ENCODE measurements at places on chromosomes 3 and 15.

DNA sequence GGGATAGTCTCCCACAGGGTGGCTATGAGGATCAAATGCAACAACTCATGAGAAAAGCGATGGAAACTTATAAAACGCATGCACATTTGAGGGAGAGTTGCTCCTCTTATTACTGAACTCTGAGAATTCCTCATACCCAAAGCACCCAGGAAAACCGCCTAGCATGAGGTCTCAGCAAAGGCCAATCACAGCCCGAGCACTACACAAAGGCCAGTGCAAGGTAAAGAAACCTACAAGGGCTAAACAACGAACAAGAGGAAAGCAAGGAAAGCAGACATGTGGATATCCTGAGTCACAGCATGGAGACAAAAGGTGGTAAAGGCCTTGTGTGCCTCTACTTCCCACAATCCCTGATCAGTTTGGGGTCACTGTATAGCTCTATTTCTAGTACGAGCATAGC is 7.1 kb downstream of the RAB43 start:
- DNase-seq: no peak

DNA sequence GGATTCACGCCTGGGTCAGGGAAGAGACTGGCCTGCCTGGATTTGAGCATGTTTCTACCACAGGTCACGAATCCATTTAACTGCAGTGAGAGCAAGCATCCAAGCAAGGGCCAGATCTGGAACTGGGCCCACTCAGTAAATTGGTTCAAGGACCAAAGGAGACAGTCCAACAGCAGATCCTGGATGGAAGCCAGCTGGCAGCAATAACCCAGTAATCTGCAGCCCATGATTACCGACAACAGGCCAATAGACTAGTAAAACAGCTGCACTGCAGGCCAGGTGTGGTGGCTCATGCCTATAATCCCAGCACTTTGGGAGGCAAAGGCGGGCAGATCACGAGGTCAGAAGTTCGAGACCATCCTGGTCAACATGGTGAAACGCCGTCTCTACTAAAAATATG is 11.8 kb downstream of the SAMD7 start:
- DNase-seq: no peak

GRCh38 chr3:31522152-31522551 is 10.6 kb upstream of the STT3B start:
- peak; percentile 93 for DNase-seq

GRCh38 chr15:40240619-40241221 is 1.9 kb downstream of the PAK6 start:
- DNase-seq: no peak

GRCh38 chr3:126354776-126355175 is 2.4 kb downstream of the KLF15 start:
- no peak for DNase-seq

- DNase-seq: peak; percentile 38
Observed at GRCh38 chr3:101720851-101721840, 3.3 kb upstream of the CEP97 start.

DNA sequence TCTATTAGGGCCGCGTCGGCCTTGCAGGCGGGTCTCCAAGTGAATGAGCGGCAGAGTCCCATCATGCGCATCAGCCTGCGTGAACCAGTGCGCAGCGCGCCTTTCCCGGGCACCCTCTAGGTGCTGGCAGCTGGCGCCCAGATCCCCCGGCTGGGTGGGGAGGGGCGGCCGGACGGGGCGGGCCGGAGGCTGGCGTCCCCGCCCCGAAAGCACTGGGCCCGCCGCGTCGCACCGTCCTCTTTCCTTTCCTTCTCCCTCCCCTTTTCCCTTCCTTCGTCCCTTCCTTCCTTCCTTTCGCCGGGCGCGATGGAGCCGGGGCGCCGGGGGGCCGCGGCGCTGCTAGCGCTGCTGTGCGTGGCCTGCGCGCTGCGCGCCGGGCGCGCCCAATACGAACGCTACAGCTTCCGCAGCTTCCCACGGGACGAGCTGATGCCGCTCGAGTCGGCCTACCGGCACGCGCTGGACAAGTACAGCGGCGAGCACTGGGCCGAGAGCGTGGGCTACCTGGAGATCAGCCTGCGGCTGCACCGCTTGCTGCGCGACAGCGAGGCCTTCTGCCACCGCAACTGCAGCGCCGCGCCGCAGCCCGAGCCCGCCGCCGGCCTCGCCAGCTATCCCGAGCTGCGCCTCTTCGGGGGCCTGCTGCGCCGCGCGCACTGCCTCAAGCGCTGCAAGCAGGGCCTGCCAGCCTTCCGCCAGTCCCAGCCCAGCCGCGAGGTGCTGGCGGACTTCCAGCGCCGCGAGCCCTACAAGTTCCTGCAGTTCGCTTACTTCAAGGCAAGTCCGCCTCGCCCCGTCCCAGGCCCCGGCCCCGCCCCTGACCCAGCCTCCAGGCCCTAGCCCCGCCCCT is at the start of gene CRTAP:
CRTAP (plus strand) TSS at position 243 of the 850 bp plus-strand sequence; CDS start at position 307, 64 bp downstream.
- peak; percentile 92 for DNase-seq

DNA sequence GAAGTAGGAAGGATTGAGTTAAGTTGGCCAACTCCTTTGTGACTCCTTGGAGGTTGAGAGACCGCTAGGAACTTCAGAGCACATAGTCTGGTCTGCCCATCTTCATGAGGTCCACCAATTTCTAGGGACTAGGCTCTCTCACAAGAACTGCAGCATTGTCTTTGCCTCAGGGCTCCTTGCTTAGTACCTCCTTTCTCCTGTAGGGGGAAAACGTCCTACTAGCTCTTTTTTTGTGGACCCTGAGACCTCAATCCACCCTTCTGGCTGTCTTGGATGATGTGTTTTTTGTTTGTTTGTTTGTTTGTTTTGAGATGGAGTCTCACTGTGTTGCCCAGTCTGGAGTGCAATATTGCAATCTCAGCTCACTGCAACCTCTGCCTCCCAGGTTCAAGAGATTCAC is 21.6 kb downstream of the REC114 start:
- no peak for DNase-seq

DNA sequence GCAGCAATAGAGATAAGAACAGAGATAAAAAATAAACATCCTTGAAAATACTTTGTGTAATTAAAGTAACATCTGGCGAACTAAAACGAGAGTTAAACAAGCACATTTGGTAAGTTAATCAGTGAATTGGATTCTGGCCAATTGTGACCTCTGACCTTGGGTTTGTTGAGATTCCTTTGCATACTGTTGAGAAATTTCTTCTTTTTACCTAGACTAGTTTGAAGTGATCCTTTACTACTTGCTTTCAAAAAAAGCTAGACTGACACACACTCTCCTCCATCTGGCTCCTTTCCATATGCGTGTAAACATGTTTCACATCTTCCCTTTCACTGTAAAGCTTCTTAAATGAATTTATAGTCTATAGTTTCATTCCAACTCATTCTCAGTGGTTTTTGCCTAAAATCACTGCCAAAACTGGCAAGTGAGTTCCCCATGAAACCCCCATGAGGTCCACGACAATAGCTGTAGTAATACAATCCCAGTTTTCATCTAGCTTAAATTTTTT is 17.3 kb upstream of the GBE1 start:
- DNase-seq: no peak

DNA sequence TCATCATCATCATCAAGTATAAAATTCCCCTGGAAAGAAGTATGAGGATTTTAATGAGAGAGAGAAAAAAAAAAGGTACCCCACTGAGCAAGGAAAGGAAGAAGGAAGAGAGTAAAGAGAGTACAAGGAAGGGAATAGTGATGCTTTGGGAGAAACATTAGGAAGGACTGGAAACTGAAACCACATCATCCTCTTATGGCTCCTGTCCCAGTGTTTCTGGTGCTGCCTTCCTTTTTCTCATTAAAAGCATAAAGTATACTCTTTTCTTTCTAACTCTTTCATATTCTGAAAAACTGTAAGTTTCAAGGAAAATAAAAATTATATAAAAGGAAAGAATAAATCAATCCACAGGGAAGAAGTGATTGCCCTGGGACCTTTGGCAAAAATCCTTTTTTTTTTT is 616.4 kb upstream of the CBLB start:
- DNase-seq: no peak

- no peak for DNase-seq
Observed at GRCh38 chr15:42062284-42062806, 32.0 kb downstream of the PLA2G4D start.

GRCh38 chr3:27730774-27731659 is 8.9 kb upstream of the EOMES start:
- DNase-seq: no peak

- no peak for DNase-seq
Observed at GRCh38 chr3:171133337-171133736, 106.8 kb upstream of the SLC2A2 start.

DNA sequence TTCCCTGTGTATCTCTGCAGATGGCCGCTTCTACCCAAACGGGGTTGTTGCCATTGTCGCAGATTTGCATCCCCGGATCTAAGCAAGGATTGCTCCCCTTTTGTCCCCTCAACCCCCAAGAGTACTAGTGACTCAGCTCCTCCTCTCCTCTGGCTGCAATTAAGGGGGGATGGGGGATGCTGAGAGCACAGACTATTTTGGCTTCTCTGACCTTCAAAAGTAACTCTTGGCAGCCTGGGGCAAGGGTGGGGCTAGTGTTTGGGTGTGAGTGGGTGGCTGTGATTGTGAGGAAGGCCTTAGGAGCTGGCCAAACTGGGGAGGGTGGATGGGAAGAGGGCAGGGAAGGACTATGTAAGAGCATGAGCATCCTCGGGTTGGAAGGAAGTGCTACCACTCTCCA is 1.2 kb upstream of the MAP1A start:
- DNase-seq: no peak

DNA sequence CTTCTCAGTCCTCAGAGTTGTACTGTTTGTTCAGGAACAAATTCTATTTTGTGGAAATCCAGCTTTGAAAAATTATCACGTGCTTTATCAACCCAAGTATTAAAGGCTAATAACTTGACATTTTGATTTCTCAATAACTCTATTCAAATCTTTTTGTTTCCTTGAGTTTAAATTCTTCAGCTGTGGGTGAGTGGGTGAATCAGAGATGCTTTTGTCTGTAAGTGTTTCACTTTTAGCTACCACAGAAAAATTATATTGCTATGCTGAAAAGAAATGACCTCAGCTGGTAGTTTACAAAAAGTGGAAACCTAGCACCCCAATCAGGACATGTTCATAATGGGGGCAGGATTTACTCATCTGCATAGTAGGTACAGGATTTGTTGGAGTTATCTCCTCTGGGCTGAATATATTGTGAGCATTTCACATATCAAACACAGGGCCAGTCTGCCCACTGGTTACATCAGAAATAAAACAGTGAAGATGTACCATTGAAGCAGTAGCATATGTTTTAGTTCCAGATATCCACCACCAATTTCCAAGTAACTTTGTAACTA is 30.5 kb downstream of the MINDY4B start:
- no peak for DNase-seq

DNA sequence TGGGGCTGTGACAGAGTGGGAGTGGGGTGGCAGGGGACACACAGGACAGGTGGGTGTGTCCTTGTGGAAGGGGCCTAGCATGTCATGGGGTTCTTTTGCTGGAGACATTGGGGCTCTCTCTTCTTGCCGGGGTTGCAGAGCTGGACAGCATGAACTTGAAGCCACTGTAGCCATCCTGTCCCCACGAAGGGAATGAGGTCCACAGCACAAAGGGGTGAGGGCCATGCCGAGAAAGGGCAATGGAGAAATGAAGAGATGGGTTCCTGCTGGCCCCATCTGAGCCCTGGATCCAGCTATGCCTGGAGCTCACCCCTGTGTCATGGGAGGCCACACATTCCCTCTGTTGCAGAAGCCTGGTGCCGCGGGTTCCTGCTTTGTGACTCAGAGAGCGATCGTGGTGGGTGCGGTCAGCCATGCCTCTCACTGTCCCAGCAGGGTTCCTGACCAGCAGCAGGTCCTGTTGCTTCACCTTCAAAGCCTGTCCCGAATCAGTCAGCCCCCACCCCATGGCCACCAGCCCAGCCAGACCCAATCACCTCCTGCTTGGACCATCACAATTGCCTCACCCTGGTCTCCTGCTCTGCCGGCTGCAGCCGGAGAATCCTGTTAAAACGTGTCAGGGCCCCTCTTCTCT is 50.0 kb downstream of the DNAJB8 start:
- DNase-seq: peak; percentile 92

DNA sequence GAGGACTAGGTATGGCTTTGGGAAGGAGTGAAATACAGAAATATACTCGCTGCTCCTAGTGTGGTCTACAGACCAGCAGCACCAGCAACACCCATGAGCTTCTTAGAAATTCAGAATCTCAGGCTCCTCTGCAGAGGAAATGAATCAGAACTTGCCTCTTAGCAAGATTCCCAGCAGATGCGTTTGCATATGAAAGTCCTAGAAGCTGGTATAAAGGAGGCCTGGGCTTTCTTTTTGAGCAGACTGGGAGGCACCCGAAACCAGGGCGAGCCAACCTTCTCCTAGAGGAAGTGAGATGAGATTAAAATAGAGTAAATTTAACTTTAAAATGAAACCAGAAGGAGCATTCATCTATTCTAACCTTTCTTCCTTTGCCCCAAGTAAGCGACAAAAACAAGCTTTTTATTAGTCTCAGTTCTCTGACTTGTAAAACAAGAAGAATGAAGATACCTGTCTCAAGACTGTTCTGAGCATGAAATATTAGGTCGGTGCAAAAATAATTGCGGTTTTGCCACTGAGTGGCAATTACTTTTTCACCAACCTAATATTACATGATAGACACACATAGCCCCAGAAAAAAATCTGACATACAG is 140.0 kb downstream of the PDZRN3 start:
- peak; percentile 3 for DNase-seq

DNA sequence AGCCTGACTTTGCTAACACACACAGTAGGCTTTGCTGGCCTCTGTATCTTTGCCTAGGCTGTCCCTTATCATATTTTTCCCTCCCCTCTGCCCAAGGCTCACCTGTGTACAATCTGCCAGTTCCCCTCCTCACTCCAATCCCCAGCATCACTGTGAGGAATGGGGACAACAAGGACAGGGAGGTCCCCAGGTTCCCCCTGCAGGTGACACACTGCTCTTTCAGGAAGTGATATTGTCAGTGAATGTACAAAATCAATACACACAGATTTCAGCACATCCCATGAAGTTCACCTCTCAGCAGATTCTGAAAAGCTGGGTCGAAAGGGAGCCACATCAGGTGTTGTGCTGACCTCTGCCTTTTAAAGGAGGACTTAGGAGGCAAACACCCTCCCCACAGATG is 177.5 kb downstream of the RAB11A start:
- DNase-seq: no peak

- DNase-seq: no peak
Observed at GRCh38 chr15:60899322-60899966, 329.7 kb downstream of the RORA start.

All from MV-4-11 (cell line).